ENCODE measurements at places on chromosomes 4 and X. TPM values are rescaled to one million over a fixed set of nuclear protein-coding genes. Genes with fewer than 3 reads are reported as not detected.

DNA sequence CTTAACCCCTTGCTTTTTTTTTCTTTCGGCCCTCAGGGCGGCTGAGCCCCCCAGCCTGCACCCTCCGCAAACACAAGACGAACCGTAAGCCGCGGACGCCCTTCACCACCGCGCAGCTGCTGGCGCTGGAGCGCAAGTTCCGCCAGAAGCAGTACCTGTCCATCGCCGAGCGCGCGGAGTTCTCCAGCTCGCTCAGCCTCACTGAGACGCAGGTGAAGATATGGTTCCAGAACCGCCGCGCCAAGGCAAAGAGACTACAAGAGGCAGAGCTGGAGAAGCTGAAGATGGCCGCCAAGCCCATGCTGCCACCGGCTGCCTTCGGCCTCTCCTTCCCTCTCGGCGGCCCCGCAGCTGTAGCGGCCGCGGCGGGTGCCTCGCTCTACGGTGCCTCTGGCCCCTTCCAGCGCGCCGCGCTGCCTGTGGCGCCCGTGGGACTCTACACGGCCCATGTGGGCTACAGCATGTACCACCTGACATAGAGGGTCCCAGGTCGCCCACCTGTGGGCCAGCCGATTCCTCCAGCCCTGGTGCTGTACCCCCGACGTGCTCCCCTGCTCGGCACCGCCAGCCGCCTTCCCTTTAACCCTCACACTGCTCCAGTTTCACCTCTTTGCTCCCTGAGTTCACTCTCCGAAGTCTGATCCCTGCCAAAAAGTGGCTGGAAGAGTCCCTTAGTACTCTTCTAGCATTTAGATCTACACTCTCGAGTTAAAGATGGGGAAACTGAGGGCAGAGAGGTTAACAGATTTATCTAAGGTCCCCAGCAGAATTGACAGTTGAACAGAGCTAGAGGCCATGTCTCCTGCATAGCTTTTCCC lies 3.4 kb downstream of the MSX1 start:
- no peak for DNase-seq

DNA sequence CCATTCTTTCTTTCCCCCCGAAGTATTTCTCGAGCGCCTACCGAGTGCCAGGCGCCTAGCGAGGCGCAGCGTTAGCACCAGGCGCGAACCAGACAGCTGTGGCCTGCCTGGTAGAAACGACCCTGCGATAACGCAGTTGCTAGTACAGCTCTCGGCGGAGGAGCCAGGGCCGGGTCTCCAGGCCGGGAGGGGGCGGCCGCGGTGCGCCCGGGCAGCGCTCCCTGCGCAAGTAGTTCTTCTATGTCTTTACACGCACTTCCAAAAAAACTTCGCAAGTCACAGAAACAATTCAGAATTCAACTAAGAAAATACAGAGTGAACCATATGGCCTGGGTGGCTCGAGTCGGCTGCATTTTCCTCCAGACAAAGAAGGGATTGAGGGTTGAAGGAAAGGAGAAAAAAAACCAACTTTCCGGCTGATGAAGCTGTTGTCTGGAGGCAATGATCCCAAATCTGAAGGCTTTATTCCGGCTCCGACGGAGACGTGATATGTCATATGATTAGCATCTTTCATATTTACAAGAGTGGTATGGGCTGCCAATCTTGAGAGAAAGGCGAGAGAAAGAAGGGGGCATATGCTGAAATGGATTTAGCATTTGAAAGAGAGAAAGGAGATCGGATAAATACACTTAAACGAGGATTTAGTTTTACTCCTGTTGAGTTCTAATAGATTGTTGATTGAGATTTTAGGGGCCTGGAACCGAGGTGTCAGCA lies 7.2 kb upstream of the NEUROG2 start:
- DNase-seq = peak; percentile 50

NAT8L gene
- 7.2 TPM for polyA plus RNA-seq

C4orf50 gene
- 0.08 TPM for polyA plus RNA-seq

DNA sequence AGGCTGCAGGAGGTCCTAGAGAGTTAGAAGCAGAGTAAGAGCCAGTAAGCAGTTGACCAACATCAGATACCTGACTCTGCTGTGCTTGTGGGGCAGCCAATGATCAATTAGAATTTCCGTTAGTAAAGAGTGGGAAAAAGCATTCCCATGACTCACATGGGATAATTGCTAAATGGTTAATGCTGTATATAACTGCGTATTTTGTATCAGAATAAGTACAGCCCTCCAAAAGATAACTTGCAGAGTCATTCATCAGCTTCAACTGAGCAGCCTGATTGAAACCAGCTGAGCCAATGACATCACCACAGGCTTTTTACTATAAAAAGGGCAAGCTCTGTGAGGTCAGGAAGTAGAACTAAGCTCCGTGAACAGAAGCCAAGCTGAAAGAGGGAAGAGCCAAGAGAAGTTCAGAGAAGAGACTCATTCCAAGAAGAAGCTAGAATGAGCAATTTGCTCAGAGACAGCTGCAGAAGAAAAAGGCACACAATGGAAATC lies 67.9 kb downstream of the PPP3CA start:
- DNase-seq = no peak

DNA sequence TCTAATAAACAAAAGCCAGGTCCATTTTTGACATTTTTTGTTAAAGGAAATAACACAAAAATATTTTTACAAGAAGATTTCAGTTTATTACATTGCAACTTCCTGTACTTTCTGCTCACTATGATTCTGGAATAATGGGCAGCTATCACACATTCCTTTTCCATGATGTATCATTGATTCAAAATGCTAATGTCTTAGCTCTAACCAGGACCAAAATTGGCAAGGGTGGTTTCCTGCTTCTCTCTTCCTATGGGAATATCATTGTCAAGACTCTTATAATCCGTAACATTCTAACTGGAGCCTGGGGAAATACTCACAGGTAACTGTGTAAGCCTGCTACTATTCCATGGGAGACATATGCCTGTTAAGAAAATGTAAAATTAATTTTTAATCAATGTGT lies 218.6 kb downstream of the DCAF12L2 start:
- no peak for DNase-seq

DNA sequence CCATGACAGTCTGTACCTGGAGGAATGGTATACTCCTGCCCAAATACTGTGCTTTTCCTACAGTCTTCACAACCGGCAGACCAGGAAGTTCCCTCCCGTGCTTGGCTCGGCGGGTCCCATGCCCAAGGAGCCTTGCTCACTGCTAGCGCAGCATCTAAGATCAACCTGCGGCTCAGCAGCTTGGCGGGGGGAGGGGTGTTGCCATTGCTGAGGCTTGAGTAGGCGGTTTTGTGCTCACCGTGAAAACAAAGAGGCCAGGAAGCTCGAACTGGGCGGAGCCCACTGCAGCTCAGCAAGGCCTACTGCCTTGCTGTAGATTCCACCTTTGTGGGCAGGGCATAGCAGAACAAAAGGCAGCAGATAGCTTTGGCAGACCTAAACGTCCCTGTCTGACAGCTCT lies 152.7 kb downstream of the TEX11 start:
- DNase-seq = no peak

DNA sequence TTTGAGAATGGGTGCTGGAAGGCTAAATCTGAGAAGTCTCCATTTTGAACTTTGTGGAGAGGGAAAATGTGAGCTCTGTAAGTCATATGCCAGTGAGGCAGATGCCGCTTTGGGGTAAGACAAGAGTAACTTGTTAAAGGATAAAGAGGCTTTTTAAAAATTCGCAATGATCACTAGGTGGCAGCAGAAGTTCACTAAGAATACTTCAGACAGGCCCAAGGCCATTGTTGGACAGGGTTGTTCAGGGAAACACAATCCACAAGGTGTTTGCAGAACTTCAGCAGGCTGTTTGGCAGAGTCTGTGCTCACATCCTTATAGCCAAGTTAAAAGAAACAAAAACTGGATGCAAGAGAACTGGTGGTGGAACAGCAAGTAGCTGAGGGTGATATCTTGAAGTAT lies 13.7 kb upstream of the PIGA start:
- no peak for DNase-seq

DNA sequence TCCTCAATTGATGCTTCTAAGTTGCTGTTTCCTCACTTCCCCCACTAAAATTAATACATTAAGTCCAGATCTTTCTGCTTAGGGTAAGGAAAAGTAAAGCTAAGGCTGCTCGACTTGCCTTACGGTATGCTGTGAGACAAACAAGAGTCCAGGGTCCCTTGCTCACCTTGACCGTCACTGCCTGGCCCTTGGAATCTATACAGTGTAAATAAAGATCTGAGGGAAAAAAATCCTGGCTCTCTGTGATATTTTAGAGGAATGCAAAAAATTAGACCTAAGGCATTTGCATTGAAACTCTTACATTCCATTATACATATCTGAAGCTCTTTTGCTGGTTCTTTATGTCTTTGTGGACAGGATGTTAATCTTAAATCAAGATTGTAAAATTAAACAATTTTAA lies 129.6 kb upstream of the HCCS start:
- DNase-seq = no peak

Data from pancreas (tissue), 10 donors.